ENCODE measurements at places on chromosomes 2 and 18.

- no peak for DNase-seq
Measured at GRCh38 chr2:145592361-145592760, 1072.4 kb upstream of the ZEB2 start.

DNA sequence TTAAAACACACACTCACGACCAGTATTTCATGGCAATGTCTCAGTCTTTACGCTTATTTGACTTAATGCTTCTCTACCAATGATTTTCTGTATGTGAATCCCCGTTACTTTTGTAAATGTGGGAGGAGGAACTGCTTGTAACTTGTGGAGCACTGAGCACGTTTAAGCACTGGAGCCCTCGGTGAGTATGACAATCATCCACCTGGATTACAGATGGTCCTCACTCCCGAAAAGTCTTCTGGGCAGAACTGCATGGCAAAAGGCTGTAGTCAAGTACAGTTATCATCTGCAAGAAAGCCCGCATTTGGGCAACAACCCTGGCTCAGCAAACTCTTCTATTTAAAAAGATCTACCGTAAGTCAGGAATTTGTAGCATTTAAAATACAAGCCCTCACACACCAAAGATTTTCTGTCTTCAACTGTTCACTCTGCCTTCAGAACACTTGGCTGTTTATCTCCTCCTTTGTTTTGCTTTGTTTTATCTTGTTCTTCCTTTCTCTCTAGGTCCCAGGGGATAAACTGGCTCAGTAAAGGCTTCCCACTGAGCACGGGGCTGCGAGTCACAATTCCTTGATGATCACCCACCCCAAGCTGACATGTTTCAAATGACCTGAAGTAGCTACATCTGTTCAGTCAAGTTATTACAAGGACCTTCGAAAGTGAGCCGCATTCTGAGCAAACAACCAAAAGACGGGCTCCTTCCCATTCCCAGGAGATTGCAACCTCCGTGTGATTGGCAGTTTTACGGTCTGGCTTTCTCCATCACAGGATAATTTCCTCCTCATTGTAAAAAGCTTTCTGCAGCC, 102.2 kb downstream of the DLGAP1 start:
- DNase-seq: no peak

DNA sequence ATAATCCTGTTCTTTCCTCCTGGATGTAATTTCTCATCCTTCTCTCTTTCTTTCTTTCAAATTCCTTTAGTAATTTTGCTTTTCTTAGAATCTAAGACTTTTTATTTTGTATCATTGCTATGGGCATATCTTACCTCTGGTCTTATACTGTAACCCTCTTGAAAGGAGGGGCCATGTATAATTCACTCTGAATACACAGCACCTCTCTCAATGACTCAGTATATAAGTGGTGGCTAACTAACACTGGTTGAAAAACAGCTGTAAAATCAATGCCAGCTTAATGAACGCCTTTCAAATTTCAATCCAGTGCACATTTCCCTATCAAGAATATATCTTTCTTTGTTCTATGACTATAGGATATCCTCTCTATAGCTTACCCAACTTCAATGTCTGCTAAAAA, 53.7 kb downstream of the CWC22 start:
- no peak for DNase-seq

GRCh38 chr2:231671270-231672050, 36.9 kb upstream of the PTMA start:
- DNase-seq: no peak
